Vagina (tissue), 2 donors: ENCODE measurements at places on chromosomes 6 and 20.

DNA sequence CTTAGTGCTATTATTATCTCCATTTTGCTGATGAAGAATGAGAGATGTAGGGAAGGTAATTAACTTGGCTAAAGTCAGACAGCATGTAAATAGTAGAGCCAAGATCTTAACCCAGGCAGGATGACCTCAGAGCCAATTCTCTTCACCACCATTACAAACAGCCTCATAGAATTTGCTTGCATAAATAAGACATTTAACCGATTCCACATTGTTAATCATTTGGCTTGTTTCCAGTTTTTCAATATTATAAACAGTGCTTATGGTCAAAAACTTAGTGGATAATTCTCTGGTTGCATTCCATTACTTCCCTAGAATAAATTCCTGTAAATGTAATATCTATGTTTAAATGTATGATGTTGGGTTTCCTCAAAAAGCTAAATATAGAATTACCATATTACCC lies 19.1 kb upstream of the PRDM1 start:
- no peak for DNase-seq

DNA sequence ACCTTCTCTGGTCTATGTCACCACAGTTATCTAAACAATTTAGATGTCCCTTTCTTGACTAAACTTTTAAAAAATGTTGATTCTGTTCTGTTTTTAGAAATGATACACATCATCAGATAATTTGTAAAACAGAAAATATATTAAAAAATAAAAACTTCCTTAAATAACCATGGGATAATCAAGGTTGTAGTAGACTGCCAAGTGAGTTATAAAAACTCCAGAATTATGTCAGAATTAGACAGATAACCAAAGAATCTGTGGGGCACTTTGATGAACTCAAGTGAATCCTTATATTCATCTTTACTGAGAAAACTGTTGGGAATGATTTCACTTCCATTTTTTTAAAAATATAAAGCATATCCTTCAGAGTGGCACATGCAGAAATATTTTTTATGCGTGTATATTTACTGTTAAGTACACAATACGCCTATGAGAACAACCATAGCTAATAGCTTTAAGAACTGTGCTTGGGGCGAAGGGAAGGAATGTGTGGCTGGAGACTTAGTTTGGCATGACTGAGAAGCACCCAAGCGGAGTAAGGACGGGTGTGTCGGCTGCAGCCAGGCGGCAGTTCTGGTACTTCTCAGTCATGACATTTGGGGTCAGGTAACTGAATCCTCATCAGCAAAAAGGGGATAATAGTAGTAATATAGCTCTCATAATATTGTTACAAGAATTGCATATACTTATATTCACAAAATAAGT lies 604.7 kb upstream of the CITED2 start:
- DNase-seq: no peak

GRCh38 chr20:19251958-19252357 lies 39.5 kb downstream of the SLC24A3 start:
- DNase-seq: no peak

GRCh38 chr20:41080866-41081265 lies 52.2 kb downstream of the TOP1 start:
- DNase-seq: no peak

DNA sequence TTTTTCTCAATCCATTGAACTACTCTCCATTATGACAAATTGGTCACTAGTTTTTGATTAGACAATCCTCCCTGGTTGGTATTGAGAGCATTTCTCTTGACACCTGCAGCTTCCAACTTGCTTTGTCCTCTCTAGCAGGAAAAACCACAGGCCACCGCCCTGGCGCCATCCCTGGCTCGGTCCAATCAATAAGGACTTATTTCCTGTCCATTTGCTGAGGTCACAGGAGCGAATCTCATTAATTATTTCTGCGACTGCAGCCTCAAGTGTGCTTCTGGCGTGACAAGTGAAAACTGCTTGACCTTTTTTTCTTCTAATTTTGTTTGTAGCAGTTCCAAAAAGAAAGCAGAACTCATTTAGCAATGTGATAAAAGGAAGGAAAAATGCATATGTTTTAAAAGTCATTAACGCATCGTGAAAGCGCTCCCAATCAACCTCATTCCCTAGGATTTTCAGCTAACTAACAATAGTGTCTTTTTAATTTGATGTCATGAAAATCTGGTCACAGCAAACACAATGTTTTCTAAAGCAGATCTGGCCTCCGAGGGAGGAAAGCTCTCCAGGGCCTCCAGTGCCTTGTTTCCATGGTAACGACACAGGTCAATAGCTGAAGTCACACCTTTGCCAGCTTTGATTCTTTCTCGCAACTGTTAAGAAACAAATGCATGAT lies 39.0 kb upstream of the BEND3 start:
- no peak for DNase-seq

DNA sequence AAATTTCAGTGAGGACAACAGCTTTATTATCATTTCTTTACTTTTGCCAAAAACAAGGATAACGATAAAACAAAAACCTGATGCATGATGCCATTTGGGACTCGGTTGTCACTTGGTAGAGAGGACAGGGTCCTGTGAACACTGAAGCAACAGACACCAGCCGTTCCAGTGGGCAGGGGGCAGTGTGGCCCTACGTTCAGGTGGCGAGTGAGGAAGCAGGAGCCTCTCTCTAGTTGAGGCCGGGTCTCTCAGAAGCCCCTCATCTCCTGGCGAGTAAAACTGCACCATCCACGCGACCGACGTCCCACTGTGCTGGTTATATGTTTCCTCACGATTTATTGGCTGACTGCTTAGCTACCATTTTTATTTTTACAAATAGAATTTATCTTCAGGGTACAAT lies 231.6 kb downstream of the THBS2 start:
- DNase-seq: no peak

GRCh38 chr6:115468272-115469005 lies 592.3 kb downstream of the FRK start:
- DNase-seq: no peak

DNA sequence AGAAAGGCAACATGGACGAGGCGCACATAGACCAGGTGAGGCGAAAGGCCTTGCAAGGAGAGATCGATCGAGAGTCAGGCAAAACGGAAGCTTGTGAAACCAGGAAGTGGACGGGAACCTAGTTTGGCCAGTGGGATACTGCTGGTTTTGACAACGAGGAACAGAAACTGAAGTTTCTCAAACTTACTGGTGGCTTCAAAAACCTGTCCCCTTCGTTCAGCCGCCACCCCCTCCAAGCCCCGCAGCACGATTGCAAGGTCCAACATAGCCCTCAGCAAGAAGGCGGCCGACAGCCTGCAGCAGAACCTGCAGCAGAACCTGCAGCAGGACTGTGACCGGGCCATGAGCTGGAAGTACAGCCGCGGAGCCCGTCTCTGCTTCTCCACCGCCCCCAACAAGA lies 238.0 kb downstream of the KHDC1L start:
- DNase-seq: no peak

DNA sequence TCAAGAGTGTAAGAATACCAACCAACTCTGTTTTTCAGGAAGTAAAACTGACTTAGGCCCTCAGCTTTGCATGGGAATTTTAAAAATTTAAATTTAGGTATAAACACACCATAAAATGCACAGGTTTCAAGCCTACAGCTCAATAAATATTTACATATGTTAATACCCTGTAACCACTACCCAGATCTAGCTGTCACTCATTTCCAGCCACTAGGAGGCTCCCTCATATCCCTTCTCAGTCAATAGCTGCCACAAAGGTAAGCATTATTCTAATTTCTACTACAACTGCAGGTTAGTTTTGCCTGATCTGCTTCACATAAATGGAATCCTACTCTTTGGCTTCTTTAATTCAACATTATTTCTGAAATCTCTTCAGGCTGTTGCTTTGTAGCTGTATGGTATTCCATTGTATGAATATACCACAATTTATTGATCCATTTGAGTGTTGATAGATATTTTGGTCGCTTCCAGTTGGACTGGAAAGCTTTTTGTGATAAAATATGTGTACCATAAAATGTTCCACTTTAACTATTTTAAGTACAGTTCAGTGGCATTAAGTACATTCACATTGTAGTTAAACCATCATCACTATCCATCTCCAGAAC lies 32.5 kb upstream of the MEI4 start:
- no peak for DNase-seq

GRCh38 chr20:11083841-11084240 lies 410.0 kb upstream of the JAG1 start:
- DNase-seq: no peak

DNA sequence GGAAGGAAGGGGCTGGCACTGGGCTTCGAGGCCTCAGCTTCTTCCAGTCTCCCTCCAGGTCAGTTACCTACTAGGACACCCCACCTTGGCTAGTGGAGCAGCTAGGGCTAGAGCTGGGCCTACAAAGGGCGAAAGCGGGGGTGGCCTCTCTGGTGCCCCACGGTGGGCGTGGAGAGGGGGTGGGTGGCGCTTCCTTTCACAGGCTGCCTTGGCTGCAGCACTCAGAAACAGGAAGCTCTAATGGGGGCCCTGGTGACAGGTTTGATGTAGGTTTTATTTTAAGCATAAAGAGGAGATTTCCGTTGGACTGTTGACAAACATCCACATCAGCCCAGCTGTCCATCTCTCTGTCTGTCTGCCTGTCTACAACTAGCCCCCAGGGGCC lies 13.4 kb downstream of the FAM110A start:
- DNase-seq: no peak

DNA sequence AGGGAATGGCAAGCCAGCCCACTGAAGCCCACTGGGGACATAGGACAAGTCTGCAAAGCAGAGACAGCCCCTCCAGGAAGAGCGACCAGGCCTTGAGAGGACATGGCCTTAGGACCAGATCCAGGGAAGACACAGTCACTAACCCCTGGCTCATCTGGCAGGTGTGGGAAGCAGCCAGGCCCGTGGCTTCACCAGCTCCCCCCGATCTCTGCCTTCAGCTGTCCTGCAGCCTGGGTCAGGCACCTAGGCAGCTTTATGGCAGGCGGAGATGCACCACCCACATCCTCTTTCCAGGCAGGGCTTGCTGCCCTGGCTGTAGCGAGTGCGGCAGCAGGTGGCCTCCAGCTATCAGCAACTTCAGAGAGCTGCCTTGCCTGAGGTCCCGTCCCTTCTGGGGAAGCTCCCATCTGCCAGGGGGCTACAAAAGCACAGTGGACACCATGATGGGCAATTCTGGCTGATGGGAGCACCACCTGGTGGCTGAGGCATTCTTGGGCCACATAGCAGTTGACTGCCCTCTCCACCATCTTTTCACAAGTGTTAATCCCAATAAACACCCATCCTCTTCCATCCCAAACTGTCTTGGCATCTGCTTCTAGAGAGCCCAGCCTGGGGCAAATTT lies 85.8 kb downstream of the DZANK1 start:
- no peak for DNase-seq

- no peak for DNase-seq
These were observed 49.5 kb upstream of the SMIM28 start for GRCh38 chr6:138328210-138328609.
